ENCODE measurements at places on chromosomes 6 and 20.

DNA sequence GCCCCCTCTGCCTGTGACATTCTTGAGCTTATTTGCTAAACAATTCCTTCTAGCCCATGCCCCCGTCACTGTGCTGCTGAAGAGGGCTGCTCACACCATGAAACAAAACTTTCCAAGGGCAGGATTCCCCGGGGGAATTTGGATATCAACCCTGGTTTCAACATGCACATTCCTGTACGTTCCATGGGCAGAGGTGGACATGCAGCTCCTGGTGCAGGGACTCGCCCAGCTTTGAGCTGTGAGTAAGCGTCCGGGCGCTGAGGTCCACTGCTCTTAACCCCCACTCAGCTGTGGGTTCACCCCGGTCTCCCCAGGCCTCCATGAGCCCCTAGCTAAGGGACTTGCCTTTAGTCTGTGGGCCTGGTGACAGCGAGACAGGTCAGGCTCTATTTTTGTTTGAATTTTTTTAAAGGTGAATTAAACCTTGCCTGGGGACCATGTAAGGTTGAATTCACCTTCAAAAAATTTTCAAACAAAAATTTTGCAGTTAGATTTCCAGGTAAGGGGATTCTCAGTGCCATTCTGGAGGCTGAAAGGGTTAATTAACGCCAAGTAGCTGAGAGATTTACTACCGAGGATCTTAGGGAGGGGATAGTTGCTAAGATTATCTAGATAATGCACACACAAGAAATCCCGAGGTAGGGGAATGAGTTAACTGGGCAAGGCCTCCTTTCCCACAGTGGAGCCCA is 70.3 kb upstream of the SLC22A23 start:
- no peak for DNase-seq

GRCh38 chr6:131660195-131660594 is 23.1 kb downstream of the ENPP3 start:
- no peak for DNase-seq

DNA sequence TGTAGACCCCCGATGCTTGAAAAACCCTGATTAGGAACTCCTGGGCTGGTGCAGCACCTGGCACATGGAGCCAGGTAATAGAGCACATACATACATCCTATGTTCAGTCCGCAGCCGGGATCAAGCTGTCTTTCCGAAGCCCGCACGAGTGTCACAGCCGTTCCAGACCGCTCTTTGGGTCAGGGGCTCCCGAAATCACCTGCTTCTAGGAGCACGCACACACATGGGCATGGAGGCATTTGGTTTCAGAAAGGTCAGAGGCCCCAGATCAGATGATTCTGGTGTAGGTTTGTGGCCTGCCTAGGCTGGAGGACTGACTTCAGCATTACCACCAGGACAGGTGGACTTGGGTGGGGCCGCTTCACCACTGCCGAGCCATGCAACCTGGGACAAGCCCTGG is 42.1 kb upstream of the STX16 start:
- DNase-seq = no peak

DNA sequence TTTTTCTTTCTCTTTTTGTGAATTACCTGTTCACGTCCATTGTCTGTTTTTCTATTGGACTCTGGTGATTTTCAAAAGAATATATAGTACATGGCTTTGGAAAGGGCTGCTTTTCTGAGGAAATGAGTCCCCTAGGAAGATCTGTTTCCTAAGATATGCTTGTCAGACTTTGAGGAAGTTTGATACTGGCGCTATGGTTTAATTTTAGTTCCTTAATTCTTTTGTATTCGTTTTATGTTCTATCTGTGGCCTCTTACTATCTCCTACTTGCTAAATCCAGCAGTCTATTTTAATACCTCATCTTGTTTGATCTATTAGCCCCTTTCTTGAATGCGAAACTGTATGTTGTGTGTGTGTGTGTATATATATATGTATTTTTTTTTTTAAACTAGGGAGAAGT is 101.9 kb downstream of the LIN28B start:
- no peak for DNase-seq

- DNase-seq = no peak
These were observed 754.5 kb downstream of the PTPRT start for GRCh38 chr20:42435230-42435629.
